ENCODE measurements at places on chromosomes 12 and 14.

DNA sequence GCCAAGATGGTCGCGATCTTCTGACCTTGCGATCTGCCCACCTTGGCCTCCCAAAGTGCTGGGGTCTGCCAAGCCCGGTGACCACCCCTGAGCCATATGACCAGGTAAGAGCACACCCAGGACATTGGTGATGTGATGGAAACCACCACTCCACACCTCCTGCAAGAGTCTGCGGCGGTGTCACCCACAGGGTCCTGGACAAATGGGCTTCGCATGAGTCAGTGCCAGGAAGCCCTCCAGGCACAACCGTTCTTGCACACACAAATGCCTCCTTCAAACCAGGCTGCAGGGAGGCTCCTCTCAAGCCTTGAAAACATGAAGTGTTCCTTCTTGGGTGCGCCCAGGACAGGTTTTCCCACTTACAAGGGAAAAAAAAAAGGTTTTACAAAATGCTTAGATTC lies 16.6 kb downstream of the PITPNM2 start:
- DNase-seq: no peak

DNA sequence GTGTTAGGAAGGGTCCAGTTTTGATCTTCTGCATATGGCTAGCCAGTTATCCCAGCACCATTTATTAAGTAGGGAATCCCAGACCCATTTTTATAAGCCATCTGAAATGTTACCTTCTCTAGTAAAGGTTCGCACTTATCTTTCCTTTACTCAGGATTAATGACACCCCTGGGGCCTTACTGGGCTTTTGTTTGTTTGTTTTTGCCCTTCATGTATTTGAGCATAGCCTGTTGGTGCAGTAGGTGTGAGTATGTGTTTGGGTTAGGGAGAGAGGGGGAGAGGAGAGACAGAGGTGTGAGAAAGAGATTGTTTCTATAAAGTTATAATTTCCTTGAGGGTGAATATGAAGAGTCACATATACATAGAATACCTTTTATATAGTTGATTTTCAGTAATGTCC lies 96.9 kb downstream of the AKAP6 start:
- no peak for DNase-seq

GRCh38 chr14:23562822-23563472 lies 4.6 kb downstream of the AP1G2 start:
- no peak for DNase-seq

DNA sequence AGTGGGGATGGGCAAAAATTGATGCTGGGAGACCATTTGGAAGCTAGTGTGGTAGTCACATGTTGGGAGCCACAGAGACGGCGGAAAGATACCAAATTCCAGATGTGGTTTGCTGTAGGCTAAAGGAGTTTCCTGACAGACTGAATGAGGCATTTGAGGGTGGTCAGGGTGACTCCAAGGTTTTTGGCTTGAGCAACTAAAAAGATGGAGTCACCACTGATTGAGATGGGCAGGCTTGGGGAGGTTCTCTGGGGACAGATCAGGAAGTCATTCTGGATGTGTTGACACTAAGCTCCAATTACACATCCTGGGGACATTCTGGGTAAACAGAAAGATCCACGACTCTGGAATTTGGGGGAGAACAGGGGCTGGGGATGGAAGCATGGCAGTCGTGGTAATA lies 15.5 kb upstream of the SERPINA9 start:
- DNase-seq: no peak

- DNase-seq: no peak
These were observed 356.4 kb downstream of the FOXG1 start for GRCh38 chr14:29123017-29123416.

GRCh38 chr14:51852541-51852940 lies 7.9 kb upstream of the GNG2 start:
- no peak for DNase-seq
